T-helper 1 cell (primary cell): ENCODE measurements at places on chromosomes 4 and X.

- DNase-seq: no peak
Observed at GRCh38 chr4:140252141-140252741, 98.3 kb upstream of the MAML3 start.

- DNase-seq: no peak
Observed at GRCh38 chrX:118350706-118351105, 4.8 kb downstream of the WDR44 start.

DNA sequence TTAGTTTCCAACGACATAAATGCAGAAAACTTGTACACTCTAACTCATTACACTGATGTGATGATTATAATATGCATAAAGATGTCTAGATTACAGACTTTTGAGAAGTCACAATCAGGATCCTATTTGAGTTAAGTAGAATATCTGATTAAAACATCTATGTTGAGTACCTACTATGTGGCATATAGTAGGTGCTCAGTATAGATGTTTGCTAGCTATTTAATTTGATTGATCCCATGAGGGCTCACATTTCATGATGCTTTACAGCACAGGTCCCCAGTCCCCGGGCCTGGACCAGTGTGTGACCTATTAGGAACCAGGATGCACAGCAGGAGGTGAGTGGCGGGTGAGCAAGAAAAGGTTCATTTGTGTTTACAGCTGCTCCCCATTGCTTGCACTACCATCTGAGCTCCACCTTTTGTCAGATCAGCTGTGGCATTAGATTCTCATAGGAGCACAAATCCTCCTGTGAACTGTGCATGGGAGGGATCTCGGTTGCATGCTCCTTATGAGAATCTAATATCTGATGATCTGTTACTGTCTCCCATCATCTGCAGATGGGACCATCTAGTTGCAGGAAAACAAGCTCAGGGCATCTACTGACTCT, 33.0 kb upstream of the CXCL8 start:
- DNase-seq: no peak

DNA sequence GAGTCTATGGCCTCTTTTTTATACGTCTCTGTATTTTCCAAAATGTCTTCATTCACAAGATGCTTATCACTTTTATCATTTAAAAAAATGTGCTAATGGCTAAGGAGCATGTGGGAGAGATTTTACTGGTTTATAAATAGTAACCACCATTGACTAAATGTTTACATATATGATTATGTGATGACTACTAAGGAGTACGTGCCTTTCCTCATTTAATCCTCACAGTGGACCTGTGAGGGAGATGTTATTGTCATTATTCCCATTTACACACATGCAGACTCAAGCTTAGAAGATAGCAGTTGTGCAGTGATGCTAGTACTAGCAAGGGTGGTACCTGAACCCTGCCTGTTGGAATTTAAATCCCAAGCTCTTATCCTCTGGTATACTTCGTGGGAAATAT, 2.4 kb downstream of the SRD5A3 start:
- DNase-seq: no peak

DNA sequence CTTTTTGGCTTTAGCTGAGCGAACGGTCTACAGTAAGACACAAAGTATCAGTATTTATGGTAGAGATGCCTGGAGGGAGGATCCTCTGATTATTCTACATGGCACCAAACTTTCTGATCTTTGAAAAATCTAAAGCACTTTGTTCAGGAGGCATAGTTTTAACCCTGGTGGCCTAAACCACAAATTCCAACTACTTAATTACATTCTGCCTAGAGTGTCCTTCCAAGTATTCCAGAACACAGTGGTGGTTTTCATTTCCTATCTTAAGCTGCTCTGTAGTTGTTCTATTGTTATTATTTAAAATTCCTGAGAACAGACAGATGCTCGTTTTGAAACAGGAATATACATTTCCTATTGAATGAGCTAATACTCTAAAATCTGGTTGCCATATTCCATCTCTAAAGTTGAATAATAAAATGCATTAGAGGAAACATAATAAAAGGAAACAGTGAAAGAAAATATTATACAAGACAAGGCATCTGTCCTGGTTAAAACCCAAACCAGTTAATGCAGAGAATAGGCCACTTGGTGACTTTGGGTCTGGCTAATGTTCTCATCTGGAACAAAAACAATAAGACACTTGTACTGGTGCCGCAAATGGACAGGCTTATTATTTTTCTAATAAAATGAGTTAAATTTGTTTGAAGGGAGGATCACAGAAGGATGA, 657.4 kb downstream of the SPRY1 start:
- no peak for DNase-seq

GRCh38 chr4:42489095-42489494, 91.8 kb downstream of the SHISA3 start:
- DNase-seq: no peak

GRCh38 chr4:15918484-15919129, 19.9 kb downstream of the FGFBP1 start:
- no peak for DNase-seq

DNA sequence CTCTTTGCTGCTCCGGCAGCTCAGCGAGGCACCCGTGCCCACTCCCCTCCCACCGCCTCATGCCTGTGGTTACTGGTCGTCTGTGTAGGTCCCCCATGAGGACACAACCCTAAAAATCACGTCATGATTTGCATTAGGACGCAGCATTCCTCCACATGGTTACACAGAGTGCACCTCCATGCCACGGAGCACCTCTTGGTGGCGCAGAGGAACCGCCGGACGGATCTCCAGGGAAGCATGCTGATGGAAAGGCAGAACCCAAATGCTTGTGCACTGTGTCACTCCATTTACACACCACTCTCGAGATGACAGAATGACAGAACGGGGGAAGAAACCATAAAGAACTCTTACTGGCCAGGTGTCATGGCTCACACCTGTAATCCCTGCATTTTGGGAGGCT, 22.4 kb downstream of the FAM53A start:
- no peak for DNase-seq

DNA sequence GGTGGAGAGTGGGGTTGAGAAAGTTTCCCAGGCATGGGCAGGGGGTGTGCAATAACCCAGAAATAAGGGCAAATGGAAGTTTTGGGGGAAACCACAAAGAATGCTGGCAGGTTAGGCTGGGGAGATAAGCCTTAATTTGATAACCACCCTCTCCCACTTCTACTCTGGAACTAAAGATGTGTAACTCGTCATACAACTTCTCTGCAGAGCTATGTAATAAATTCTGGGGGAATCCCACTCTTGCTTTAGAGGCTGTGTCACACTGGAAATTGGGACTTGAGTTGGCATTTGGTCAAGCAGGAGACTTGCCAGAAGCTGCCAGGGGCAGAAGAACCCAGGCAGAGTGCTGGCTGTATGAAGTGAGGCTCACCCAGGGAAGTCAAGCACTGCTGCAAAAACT, 170.9 kb upstream of the CPEB2 start:
- no peak for DNase-seq
